ENCODE measurements at places on chromosomes 6 and 20.

DNA sequence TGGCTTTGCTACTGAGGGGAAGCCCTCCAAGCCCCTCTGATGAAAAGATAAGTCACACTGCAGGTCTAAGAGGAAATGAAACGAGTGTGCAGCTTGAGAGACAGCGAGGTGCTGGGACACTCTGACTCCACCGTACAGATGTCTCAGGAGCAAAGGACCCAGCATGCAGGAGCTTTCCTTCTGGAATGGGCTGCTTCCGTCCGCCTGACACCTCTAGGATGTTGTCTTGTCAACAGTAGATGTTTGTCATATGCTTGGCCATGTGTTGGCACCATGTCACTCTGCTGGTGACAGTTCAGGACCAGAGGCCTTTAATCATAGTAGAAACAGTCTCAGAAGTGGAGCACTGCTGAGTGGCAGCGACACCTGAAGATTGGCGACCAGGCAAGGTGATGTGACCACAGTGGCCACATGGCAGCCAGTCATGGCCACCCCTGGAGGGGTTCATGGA lies 46.7 kb downstream of the SLC24A3 start:
- no peak for DNase-seq

GRCh38 chr6:118843685-118844390 lies 50.1 kb upstream of the ASF1A start:
- peak; percentile 68 for DNase-seq

DNA sequence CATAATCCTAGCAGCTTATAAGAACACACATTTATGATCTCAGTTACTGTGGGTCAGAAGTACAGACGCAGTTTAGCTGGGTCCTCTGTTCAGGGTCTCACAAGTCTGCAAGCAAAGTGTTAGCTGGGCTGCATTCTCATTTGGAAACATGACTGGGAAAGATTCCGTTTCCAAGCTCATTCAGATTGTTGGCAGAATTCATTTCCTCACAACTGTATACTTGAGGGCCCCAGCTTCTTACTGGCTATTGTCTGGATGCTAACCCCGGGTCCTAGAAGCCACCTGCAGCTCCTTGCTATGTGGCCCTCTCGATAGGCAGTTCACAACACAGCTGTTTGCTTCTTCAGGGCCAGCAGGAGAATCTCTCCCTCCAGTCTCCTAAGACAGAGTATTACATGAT lies 13.1 kb downstream of the TCP11 start:
- no peak for DNase-seq

DNA sequence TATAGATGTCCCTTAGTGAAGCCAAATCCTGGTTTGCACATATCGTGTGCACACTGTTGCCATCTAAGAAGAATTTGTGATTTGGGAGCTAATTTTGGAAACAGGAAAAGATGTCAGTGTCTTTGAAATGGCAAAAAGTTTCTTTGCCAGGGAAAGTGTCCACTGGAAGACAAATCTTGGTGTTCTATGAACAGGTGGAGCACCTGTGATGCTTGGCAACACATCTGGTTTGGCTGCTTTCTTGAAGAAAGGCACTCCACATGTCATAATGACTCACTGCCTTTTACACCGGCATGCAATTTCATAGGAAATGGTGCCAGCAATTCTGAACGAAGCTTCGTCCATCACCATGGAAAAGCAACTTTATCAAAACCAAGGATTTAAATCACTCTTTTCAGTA lies 1040.0 kb upstream of the MAP3K7 start:
- DNase-seq: no peak

DNA sequence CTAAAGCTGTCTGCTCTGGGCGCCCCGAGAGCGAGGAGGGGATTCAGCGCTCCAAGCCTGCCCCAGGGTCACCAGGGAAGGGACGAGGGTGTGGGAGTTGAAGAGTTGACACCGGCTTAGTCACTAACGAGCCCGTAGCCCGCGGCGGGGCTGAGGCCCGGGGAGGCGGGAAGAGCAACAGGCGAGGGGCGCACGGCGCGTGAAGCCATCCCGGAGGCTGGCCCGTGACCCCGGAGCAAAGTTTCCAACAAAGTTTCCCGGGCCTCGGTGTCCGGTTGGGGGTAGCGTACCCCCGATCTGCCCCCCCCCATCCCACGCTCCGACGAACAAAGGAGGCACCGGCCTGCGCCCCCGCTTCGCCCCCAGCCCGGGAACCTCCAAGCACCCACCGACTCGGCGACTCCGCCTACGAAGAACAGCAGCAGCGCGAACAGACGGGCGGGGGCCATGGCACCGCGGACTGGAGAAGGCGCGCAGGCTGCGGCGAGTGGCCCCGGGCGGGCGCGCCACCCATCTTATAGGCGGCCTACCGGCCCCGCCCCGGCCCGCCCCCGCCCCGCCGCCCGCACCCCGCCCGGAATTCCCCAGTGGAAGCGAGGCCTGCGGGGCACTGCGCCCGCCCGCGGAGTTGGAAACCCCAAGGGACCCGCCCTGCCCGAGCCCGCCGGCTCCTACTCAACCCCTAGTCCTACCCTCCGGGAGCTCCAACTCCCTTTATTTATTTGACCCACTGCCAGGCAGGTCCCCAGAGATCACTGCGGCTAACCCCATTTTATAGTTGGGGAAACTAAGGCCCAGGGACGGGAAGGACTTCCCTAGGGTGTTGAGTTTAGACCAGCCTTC lies at the start of gene SDC4:
SDC4 (minus strand) TSS at position 489 of the 843 bp plus-strand sequence; CDS start at position 449, 40 bp downstream.
- DNase-seq: no peak

GRCh38 chr20:50717312-50717711 lies 14.1 kb upstream of the PARD6B start:
- DNase-seq: no peak

GRCh38 chr20:14477125-14477524 lies 139.7 kb upstream of the FLRT3 start:
- no peak for DNase-seq

DNA sequence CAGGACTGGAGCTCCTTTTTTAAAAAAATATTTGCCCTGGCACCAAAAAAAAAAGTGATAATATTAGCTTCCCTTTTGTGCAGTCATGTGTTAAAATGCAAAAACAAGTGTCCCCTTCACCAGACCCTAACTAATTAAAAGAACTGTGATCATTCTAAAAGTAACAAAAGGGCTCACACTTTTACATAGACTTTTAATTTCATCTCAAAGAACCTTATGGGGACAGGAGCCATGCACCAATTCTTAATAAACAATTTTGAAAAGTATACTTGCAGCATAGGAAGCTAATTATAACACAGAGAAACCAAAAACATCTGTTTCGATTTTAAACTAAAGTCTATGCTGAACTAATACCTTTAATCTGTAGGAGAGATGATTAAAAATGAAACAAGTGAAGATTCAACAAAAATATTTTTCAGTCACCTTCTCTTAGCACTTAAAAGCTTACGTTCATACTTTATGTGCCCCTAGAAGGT lies 17.3 kb downstream of the STX7 start:
- DNase-seq: no peak

DNA sequence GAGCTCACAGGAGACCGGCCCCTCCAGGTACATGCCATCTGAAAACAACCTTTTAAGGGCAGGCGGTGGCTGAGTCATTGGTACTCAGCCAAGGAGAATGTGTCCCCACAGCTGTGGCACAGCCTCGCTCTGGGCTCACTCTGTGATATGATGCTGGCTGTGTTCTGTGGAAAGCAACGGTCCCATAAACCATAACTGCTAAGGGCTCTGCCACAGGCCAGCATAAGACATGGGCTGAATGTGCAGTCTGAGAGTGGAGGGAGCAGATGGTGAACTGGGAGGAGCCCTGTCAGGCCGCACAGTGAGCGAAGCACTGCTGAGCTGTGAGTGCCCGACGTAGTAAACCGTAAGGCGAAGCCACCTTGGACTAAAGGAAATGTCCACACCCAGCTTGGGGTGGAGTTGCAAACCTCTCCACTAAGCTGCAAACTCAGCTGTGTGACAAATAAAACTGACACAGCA lies 375.8 kb downstream of the THBS2 start:
- no peak for DNase-seq

GRCh38 chr20:14009208-14009607 lies 13.9 kb downstream of the MACROD2 start:
- DNase-seq: no peak

DNA sequence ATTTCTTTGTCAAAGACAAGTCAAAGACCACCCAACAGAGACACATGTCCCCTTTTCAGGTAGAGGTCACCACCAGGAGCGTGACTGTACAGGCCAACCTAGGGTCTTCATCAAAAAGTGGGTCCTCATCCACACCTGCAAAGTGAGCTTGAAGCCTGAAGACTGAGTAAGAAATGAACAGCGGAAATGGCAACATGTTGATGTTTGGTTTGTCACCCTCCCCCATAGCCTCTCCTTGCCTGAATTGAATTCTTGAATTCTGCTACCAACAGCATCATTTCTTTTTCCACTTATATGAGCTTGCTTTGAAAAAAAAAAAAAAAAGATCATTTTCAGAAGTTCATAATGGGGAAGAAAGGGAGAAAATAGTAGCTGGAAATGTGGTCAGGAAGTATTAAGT lies 104.4 kb downstream of the NFATC2 start:
- no peak for DNase-seq

- DNase-seq: no peak
These were observed 77.1 kb downstream of the TBC1D7 start for GRCh38 chr6:13251242-13251641.

- DNase-seq: peak; percentile 68
These were observed at the start of the genes PGM3 and RWDD2A for GRCh38 chr6:83192871-83193746. TSS of gene PGM3 (minus strand) at chr6:83193265. CDS start at chr6:83191012, 2,253 bp downstream. TSS of gene RWDD2A (plus strand) at chr6:83193357. CDS start at chr6:83194452, 1,095 bp downstream.

GRCh38 chr6:162845972-162846371 lies 118.2 kb downstream of the PACRG start:
- no peak for DNase-seq

DNA sequence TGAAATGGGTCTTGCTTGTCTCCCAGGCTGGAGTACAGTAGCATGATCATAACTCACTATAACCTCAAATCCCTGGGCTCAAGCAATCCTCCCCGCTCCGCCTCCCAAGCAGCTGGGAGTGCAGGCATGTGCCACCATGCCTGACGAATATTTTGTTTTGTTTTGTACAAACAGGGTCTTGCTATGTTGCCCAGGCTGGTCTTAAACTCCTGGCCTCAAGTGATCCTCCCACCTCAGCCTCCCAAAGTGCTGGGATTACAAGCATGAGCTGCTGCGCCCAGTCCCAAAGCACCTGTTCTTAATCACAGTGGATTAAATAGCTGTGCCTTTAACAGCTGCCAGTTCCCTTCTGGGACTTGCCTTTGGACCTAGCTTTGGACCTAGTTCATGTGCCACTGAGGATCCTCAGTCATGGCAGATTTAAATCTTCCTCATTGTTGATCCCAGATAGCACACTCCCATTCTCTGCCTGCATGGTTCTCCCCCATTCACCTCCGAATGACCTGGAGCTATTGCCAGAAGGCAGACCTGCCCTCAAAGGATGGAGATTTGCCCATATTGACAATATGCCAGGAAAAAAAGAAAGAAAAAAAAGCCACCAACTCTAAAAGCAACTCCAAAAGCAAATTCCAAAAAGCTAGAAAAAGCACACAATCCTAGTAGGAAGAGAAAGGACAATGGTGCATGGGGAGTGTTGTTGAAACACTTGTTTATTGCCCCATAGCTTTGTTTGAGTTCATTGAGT lies 10.6 kb downstream of the POFUT1 start:
- DNase-seq: no peak

- DNase-seq: no peak
These were observed 92.3 kb downstream of the RNF182 start for GRCh38 chr6:14016935-14017625.

- DNase-seq: no peak
These were observed 486.2 kb downstream of the HAO1 start for GRCh38 chr20:7454047-7454446.

GRCh38 chr20:63493563-63494020 lies 5.3 kb downstream of the EEF1A2 start:
- no peak for DNase-seq

DNA sequence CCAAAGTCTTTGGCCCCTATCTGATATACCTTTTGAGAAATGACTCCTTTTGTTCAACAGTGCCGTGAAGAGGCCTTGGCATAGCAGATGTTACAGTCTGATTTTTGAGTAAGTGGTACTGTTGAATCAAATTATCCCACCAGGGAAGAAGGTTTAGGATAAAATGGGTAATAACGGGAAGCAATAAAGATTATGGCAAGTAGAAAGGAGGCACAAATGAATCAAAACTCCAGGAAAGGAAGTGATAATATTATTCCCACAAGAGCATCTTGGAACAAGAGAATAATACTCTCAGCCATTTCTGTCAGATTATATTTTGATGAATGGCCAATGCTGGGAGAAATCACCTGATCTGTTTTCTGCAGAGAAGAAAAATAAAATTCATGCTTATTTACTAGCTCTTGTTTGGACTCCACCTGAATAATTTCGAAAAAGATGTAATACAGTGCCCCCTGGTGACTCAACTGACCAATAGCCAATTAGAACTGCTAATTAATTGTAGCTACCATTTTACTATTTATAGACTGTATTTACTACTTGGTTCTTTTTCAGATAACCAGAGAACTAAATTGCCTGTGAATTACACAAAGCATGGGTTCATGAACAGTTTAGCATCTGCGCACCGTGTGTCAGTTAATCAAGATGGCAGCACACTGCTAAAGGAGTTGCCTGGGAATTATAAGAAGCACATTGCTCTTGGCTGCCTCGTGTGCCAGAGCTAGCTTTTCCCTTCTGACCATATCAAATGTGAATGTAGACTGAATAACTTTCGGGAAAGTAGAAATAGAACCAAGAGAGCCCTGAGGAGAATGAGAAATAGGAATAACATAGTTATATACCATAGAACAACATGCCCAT lies 78.5 kb upstream of the TRDN start:
- DNase-seq: peak; percentile 3

DNA sequence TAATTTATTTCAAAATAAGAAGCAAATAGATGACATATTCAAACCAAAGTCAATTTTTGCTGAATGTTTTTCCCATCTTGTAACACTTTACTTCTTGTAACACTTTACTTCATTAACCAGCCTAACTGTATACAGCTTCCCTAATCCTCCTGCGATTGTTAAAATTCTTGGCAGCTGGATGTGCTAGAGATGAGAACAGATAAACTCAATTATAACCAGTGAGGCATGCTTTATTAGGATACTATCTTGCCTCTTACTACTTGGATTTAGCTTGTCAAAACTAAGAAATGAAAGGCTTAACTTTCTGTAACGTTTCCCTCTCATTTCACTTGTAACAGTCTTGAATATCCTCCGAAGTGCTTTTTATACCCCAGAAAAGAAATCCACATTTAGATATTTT lies 94.1 kb upstream of the BMP5 start:
- no peak for DNase-seq

- no peak for DNase-seq
These were observed 41.8 kb upstream of the ARFGEF2 start for GRCh38 chr20:48879612-48880245.

Measured in GM12864 (cell line).